ENCODE measurements at places on chromosomes 5 and 9.

DNA sequence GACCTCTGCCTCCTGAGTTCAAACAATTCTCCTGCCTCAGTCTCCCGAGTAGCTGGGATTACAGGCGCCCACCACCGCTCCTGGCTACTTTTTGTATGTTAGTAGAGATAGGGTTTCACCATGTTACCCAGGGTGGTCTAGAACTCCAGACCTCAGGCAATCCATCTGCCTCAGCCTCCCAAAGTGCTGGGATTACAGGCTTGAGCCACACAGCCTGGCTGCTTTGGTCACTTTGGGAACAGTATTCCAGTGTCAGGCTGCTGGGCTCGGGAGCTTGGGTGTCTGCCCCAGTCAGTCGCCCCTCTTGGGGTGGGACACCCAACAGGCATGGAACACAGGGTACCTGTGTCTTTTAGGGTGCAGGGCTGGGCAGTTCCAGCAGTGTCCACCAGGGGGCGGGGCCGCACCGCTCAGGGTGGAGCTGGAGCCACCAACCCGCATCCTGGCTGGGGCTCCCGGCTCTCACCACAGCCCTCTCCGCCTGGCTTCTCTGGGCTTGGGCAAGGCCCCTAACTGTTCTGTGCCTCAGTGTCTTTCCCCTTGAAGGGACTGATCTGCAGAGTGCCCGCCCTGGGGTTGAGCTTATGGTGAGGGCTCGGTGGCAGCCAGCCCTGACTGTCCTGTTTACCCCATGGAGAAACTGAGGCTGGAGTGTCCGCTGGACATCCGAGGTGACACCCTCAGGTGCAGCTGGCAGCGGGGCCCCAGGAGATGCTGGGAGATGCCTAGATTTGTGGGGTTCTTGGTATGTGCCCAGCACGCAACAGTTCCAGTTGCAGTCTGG is 6.4 kb upstream of the RNU6ATAC start:
- no peak for DNase-seq

GRCh38 chr9:5008202-5008601 is 23.1 kb downstream of the JAK2 start:
- DNase-seq, result no peak

- no peak for DNase-seq
Measured at GRCh38 chr9:90948156-90948555, 146.5 kb downstream of the SYK start.

DNA sequence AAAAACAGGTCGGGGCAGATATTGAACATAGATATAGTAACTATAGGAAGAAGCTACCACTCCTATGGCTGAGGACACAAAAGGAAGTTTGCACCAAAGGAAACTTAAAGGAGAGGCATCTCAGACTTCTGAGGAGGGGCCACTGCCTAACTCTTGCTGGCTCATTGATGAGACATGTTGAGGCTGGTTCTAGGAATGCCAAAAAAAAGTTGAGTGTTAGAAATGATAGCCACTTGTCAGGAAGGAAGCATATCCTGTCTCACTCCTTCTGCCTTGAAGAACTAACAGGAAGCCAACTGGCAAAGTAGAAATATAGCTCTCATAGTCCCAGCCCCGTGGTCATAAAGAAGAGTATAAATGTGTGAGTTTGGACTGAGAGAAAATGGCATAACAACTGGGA is 23.3 kb upstream of the STOM start:
- DNase-seq, result no peak

- DNase-seq, result no peak
Measured at GRCh38 chr5:112083623-112084022, 326.6 kb upstream of the NREP start.

- DNase-seq, result no peak
Measured at GRCh38 chr9:76646249-76646648, 118.0 kb upstream of the PCA3 start.

GRCh38 chr5:67165526-67166459 is 30.8 kb downstream of the CD180 start:
- peak; percentile 85 for DNase-seq

GRCh38 chr9:106864373-106865143 is 1.6 kb downstream of the ZNF462 start:
- peak; percentile 44 for DNase-seq

GRCh38 chr5:19902316-19902934 is 85.6 kb downstream of the CDH18 start:
- DNase-seq, result no peak

DNA sequence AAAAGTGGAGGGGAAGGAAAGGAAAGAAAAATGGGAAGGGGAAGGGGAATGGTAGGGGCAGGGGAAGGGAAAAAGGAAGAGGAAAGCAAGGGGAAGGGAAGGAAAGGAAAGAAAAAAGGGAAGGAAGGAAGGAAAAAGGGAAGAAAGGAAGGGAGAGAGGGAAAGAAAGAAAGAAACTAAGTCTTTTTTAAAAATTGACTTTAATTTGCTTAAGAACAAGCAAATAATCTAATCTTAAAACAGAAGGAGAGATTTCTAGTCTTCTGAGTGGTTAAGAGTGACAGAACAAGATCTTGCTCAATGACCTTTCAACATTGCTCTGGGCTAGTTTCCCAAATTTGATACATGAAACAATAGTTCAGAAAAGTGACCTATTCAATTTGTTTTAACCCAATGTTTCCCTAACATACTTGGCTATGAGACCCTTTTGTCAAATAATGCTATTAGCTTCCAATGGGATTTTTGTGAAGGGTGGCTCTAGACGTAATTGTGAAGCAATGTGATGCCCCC is 33.4 kb upstream of the GLIS3 start:
- DNase-seq, result no peak

DNA sequence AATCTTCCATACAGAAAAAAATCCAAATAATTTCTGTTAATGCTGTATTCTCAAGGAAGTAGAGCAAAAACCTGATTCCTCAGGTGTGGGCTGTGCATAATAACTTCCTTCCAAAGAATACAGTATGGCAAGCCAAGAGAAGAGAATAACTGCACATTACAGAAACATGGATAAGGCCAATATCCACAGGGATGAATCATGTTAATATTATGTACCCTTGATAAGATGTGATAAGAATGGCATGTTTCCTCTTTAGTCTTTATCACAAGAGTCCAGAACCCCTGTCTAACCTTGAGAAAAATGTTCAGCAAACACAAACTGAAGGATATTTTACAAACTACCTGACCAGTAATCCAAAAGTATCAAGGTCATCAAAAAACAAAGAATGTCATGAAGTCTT is 795.8 kb downstream of the SEMA5A start:
- no peak for DNase-seq

DNA sequence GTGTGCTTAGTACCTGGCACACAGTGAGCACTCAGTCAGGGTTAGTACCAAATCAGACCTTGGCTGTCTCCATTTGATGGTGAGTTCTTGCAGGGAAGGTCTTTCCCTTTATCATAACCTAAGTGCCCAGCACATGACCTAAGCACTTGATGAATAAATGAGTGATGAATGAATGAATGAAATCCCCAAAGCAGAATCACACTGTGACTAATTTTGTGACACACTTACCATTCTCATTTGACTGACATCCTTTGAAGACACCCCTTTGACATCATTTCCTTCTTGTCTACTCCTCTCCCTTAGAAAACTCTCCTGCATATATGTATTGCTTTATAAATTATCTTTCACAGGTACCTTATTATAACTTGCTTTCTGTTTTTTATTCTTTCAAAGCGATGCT is 130.2 kb upstream of the ELL2 start:
- DNase-seq, result no peak

GRCh38 chr5:14136228-14136627 is 6.9 kb upstream of the TRIO start:
- no peak for DNase-seq

GRCh38 chr5:95069948-95070347 is 214.9 kb downstream of the MCTP1 start:
- peak; percentile 31 for DNase-seq

GRCh38 chr5:1884678-1885403 is 2.1 kb upstream of the IRX4 start:
- DNase-seq, result no peak

DNA sequence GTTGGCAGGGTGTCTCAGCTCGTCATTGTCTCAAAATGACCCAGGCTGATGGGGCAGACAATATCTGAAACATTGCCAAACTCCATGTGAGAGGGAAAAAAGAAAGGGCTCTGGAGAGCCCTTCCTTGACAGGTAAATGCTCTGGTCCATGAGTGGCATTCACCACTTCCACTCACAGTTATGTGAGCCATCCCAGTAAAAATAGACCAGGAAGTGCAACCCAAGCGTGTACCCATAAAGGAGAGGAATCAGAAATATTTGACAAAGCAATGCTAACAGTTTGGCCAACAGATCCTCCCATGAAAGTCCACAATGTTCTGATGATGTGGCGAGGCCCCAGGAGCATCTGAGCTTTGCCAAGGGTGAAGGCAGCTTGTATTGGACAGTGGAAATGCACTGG is 49.4 kb downstream of the ASTN2 start:
- DNase-seq, result no peak

GRCh38 chr5:97528941-97529340 is 345.9 kb upstream of the RIOK2 start:
- peak; percentile 37 for DNase-seq

GRCh38 chr5:167096816-167097215 is 1194.6 kb upstream of the WWC1 start:
- DNase-seq, result no peak

DNA sequence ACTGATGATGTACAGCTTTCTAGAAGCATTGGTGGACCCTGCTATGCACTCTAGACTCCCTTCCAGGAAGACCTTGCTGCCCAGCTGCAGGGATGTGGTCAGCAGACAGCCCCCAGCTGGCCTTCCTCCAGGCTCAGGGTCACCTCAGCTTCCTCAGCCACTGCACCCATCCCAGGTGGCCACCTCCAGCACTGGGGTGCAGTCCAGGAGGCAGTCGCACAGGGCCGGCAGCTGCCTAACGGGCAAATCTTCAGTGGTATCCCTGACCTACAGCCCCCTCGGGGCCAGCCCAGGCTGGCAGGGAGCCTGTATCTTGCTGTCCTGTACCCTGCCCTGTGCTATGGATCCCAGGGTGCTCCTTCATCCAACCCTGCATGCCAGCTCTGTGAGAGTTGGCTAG is 81.8 kb downstream of the GADD45G start:
- no peak for DNase-seq

- no peak for DNase-seq
Measured at GRCh38 chr9:123548741-123549545, 192.9 kb downstream of the CRB2 start.

DNA sequence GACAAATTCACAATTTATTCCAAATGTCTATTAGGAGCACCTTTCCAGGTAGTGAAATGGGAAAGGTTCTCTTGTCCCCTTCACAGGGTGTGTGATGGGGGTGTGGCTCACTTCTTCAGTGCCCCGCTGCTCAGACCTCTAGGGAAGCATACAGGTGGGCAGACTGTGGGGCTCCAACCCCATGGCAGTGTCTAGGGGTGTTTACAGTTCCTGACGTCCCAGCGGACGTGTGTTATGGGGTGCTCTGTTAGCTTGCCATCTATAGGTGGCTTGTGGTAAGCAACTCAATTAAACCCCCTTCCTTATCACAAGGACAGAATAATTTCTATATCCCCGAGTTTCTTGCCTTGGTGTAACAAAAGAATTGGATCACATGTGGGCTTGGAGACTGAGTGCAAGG is 67.4 kb upstream of the SPINK5 start:
- DNase-seq, result no peak

GRCh38 chr5:148374690-148375360 is 8.9 kb upstream of the FBXO38 start:
- DNase-seq, result peak; percentile 31

DNA sequence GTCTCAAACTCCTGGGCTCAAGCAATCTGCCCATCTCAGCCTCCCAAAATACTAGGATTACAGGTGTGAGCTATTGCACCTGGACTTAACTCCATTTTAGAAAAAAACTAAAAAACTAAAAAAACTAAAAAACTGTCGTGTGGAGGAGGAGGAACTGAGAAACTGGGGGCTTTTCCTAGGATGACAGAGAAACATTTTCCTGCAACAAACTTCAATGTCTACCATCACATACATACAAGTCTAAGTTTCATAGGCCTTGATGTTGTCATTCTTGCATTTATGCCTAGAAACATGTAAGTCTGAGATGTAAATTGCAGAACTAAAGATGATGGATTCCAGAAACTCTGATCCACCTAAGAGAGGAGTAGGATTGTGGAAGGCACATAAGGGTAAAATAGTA is 556.8 kb downstream of the RAB3C start:
- DNase-seq, result no peak

- DNase-seq, result no peak
Measured at GRCh38 chr9:83988411-83988810, 7.8 kb downstream of the RMI1 start.

- DNase-seq, result no peak
Measured at GRCh38 chr9:97773091-97773490, 76.0 kb upstream of the XPA start.

GRCh38 chr5:55929020-55929799 is 65.6 kb downstream of the IL6ST start:
- no peak for DNase-seq

DNA sequence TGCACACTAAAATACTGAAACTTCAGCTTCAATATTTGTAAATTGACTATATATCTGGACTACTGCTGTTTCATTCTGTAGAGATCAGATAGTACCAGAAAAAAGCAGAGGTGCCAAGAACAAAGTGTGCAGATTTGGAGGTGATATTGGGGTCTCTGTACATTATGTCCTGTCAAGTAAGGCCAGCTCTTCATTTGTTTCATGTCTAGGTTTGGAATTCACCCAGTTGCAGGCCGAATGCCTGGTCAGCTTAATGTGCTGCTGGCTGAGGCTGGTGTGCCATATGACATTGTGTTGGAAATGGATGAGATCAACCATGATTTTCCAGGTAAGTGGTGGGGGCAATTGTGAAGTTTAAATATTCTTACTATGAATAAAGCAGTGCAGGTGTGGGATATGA is 96.9 kb downstream of the NNT start:
- no peak for DNase-seq

DNA sequence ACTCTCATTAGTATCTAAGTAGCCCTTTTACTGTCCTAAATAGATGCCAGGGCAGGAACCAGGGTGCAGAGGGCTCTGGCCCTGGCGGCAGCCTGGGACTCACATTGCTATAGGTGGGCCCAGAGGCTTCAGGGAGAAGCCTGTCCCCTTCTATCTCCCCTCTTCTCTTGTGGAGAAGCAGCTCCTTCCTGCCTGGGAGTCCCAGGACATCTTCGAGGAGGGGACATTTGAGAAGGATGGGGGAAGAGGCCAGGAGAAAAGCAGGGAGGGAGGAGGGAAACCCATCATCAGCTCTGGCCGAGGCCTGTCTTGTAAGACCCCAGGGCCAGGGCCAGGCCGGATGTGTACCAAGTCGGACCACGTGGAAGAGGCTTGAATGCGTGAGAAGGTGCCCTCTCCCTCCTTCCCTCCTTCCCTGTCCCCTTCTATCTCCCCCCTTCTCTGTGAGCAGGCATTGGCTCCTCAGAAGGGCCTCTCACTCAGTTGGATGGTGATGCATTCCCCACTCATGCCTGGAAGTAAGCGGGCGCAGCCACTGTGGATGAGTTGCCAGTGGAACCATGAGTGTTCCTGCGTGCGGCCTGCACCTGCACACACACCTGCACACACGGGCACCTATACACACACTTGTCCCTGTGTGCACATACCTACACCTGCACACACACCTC is 20.7 kb upstream of the LPCAT1 start:
- DNase-seq, result peak; percentile 27

- DNase-seq, result no peak
Measured at GRCh38 chr9:100759215-100759614, 181.3 kb downstream of the CAVIN4 start.

- no peak for DNase-seq
Measured at GRCh38 chr5:59256331-59256730, 637.2 kb downstream of the PDE4D start.

GRCh38 chr5:62608529-62609511 is 30.2 kb downstream of the LRRC70 start:
- no peak for DNase-seq

GRCh38 chr9:23343226-23343625 is 482.8 kb downstream of the ELAVL2 start:
- no peak for DNase-seq

- DNase-seq, result no peak
Measured at GRCh38 chr9:81879501-81879916, 48.7 kb upstream of the SPATA31D4 start.
